Activated T-helper 1 cell treated with anti-CD3 and anti-CD28 coated beads, Interleukin-2, amount 50 U/mL, for 16 hours (primary cell): ENCODE measurements at places on chromosomes 7 and 10.

DNA sequence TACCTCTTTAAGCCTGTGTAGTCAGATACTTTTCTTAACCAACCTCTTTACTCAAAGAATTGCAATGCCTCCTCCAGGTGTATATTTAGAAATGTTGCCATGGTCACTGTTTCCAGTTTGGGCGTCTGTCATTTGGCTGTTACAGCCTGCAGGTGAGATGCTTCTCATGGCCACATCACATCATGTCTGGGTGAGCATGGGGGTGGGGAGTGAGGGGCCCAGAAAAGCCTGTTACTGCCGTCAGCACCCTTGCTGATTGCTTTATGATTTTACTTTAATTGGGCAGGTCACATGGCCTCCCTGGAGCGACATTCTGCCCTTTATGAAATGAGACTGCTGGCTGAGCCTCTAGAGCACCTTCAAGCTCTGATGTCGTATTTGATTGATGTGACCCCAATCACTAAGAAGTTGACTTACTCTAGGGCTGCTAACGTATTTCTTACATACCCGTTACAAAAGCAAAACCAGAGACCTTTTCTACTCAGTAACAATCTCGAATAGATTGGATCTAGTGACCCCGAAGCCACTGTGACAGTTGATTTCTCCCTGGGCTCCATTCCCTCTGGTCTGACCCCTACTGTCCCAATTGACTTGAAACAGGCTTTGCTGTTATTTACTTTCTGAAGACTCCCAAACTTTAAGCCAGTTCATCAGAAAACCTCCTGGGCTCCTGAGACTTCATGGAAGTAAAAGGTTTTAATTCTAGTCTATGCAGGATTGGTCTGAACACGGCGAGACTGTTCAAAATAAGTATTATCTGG is 60.7 kb downstream of the OTUD1 start:
- no peak for DNase-seq

DNA sequence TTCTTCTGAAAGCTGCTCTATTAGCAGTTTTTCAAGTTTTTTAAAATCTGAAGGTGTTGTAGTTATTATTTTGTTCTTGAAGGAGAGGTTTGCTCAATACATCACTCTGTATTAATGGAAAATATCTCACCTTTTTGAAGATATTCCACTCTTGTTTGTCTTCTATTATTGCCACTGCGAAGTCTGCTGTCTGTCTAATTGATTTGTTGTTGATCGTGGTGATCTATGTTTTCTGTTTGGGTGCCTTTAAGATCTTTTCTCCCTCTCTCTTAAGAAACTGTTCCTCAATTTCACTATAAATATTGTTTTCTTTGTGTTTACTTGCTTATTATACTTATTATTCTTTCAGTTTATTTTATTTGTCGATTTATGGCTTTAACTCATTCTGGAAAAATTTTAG is 64.9 kb upstream of the FZD8 start:
- no peak for DNase-seq

DNA sequence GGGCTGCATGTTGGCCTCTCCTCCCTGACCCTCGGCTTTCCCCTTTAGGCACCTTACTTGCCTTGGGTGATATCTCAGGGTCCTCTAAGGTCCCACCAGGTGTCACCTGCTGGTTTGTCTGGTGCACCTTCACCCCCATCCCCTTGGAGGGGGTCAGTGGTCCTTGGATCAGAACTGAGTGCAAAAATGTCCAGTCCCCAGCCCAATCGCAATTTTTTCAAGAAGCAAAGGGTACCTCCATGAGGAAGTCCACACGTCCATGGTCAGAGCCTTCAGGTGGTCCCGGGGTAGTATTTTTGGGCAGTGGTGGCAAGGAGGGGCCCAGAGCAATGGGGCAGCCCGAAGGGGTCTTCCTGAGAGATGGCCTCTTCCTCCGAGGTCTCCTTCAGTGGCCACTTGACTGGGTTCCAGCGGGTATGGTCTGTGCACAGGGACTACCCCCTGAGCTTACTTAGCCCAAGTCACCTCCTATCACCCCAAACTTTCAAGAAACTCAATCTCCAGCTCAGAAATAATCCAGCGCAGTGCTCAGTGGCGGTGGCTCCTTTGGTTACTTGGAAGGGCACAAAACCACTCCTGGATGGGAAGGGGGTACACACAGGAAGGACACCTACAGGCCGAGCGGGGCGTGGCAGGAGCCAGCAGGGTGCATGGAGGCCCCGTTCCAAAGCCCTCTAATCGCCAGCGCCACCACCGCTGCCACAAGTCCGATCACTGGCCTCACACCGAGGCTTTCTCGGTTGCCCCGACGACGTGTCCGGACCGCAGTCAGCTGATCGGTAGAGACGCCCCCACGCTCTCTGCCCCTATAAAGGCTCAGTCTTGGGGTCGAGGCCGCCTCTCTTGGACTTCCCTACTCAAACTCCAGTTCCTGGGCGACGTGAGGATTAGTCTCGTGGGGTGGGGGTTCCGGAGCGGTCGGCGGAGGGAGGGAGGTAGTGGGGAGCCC is 4.5 kb downstream of the SAP25 start:
- peak; percentile 32 for DNase-seq

GRCh38 chr7:137804836-137805235 is 41.9 kb downstream of the DGKI start:
- no peak for DNase-seq

- DNase-seq: no peak
These were observed 311.6 kb downstream of the PCLO start for GRCh38 chr7:82851121-82851520.

- no peak for DNase-seq
These were observed at the start of gene UNCX for GRCh38 chr7:1232623-1233332. TSS of gene UNCX (plus strand) at chr7:1232872. CDS start at chr7:1233018, 146 bp downstream.

GRCh38 chr10:126334272-126334671 is 54.0 kb downstream of the ADAM12 start:
- no peak for DNase-seq

DNA sequence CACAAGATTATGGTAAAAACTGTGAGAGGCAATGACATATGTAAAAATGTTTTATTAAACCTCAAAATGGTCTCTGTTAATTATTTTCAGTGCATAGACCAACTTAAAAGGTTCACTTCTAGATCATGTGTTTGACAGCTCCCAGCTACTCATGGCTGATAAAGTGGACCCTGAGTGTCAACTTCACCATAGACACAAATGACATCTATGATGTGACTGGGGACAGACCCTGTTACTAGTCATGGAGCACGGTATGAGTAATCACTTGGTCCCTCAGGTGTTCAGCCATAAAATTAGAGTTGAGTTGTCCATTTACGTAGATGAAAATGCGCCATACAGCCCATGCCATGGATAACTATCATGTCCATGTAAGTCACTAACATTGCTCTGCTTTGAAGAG is 199.8 kb downstream of the ZNF365 start:
- DNase-seq: no peak

DNA sequence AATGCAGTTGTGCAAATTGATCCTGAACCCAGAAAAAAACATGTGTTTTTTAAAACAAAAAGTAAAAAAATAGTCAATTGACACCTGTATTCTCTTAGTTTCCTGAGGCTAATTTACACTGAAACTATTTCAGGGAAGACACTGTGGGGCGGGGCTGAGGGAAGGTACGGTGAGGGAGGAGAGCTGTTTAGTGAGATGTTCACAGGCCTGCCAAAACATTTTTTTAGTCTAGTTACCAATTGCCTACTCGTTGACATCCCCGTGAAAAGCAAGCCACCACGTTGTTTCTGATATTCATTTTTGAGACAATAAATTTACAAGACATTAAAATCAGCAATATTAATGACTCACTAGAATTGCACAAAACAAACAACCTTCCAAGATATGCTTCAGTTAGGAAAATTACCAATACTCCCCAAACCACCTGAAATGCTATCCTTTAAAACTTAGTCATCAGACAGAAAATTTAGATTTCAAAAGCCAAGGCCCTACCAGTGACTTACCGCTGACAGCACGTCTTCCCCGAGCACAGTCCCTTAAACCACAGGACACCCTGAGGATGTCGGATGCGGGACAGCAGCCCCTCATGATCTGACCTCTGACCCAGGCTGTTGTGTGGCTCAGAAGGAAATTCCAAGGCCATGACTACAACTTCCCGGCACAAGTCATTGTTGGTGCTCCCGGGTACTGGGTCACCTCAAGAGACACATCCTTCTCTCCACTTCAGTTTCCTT is 279.2 kb downstream of the PRPF18 start:
- DNase-seq: no peak
